ENCODE measurements at places on chromosomes 1 and 21.

DNA sequence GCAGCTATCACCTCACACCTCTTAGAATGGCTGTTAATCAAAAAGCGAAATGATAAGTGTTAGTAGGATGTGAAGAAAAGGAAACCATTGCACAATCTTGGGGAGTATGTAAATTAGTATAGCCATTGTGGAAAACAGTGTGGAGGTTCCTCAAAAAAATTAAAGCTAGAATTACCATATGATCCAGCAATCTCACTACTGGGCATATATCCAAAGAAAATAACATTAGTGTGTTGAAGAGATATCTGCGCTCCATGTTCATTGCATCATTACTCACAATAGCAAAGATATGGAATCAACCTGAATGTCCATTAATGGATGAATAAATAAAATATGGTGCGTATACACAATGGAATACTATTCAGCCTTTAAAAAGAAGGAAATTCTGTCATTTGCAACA, 68.9 kb downstream of the SNRPE start:
- DNase-seq = no peak

DNA sequence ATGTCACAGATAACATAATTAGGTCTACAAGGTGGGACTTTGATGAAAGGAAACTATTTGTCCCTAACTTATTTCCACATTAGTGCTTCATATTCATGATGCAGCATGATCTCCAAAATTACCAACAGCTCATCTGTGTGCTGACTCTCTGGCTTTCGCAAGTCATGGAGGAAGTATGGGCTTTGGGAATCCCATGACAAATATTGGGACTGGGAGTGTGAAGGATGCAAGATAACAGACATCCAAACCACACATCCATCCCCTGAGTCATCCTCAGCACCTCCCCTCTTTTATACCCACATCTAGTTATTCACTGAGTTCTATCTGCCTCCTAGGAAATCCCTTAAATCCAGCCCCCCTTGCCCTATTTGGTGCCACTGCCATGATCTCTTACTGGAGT, 102.8 kb upstream of the COL24A1 start:
- DNase-seq = no peak

GRCh38 chr1:150696590-150696989, 364 bp downstream of the GOLPH3L start:
- DNase-seq = no peak

DNA sequence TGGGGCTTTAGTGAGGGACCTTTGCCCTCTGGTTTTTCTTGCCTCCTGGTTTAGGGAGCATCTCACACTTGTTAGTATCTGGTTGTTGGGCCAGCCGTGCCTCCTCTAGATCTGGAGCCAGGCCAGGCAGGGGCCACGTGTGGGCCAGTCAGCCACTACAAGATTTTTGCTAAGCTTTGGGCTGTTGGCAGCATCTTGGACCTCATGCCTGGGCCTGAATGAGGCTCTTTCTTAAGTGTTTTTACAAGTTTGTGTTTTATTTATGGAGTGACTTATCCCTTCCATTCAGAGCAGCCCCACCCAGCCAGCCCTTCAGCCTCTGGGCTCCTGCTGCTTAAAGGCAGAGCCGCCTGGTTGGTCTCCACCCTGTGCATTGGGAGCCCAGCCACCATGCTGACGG, 1.6 kb upstream of the SH3BGRL3 start:
- no peak for DNase-seq

- DNase-seq = no peak
Observed at GRCh38 chr1:184605941-184606340, 148.7 kb downstream of the EDEM3 start.

- DNase-seq = no peak
Observed at GRCh38 chr1:67213164-67213563, 46.9 kb downstream of the IL23R start.

GRCh38 chr1:228809621-228810394, 74.5 kb downstream of the RHOU start:
- no peak for DNase-seq
